Right ventricle myocardium inferior (tissue), 1 donor: ENCODE measurements at places on chromosomes 5 and 9.

GRCh38 chr9:132197315-132197714, 35.5 kb downstream of the NTNG2 start:
- no peak for DNase-seq

GRCh38 chr9:126927419-126927818, 12.8 kb downstream of the RALGPS1 start:
- DNase-seq: no peak

DNA sequence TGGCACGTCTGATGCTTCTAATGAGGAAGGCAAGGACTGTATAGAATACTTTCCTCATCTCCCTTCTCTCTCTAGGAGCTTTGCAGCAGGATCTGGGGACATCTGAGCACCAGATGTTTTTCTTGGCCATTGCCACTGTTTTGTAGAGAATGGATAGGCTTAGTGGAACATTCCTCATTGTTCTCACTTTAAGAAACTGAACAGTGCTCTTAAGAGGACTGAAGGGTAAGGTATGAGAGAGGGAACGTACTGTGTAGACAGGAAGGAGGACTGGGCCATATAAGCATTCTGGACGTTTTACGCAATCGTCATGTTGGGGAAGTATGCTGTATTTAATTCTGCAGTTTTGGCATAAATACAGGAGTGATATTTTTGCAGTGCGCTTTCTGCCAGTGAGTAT, 70.6 kb downstream of the SMARCA2 start:
- DNase-seq: no peak

GRCh38 chr5:44932922-44933585, 124.3 kb downstream of the MRPS30 start:
- DNase-seq: no peak

DNA sequence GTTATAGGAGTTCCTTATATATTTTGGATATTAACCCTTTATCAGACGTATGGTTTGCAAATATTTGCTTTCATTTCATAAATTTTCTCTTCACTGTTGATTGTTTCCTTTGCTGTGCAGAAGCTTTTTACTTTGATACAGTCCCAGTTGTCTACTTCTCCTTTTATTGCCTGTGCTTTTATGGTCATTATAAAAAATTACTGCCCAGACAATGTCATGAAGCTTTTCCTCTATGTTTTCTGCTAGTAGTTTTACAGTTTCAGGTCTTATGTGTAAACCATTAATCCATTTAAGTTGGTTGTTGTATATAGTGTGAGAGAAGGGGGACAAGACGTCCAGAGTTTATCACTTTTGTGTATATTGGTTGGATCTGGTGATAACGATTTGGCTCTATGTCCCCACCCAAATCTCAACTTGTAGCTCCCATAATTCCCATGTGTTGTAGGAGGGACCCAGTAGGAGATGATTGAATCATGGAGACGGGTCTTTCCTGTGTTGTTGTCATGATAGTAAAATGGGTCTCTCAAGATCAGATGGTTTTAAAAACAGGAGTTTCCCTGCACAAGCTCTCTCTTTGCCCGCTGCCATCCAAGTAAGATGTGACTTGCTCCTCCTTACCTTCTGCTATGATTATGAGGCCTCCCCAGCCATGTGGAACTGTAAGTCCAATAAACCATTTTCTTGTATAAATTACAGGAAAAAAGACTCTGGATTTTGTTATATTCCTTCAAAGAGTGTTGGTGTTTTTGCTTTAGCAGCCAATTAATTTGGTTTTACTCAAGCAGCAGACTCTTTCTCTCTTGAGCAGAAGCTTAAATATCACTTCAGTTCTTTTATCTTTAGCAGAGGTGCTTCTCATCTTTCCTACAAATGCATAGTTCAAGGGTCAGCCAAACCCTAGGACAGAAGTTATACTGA, 13.7 kb downstream of the F2R start:
- DNase-seq: no peak

GRCh38 chr5:134571693-134572405, 46.4 kb downstream of the JADE2 start:
- no peak for DNase-seq

GRCh38 chr5:50807661-50808060, 141.2 kb downstream of the PARP8 start:
- DNase-seq: no peak

- no peak for DNase-seq
Measured at GRCh38 chr5:61280205-61280604, 51.9 kb upstream of the ZSWIM6 start.

GRCh38 chr5:59416451-59416850, 477.1 kb downstream of the PDE4D start:
- no peak for DNase-seq

DNA sequence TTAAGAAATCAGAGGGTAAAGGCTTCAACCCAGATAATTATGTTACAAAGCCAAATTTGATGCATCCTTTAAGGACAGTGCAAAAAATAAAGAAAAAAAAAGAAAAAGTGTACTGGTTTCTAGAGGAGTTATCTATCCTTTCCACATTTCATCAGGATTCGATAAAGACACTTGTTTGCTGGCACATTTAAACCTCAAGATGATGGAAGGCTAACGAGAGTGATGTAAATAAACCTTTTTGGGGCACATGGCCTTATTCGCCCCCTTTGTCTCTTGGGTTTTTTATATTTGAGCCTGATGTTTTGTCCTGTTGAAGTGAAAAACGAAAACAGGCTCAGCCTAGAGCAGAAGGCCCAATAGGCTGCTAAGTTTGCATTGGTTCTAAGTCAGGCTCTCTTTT, 416.5 kb downstream of the TAF11L14 start:
- no peak for DNase-seq

DNA sequence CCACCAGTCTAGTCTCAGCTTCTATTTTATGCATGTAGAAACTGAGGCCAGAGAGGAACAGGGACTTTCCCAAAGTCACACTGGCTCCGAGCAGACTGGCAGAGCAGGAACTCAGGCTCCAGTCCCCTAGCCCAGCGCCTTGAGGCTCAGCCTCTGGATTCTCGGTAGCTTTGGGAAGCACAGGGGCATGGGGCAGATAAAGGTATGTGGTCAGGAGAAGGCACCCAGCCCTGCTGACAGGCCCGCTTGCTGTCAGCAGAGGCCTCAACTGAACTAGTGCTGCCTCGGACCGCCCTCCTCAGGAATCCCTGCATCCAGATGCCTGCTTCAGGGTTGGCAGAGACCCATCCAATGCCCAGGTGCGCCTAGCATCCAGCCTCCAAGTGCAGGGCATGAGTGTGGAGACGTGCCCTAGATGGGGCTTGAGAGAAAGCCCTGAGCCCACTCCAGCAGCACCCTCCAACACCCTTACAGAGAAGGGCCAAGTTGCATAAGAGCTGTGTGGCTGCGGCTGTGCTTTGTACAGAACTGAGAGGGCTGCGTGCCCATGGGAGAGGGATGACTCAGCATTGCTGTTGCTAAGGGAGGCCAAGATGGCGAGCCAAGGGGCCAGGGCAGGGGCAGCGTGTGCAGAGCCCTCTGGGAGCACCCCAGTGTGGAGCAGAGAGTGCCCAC, 168.6 kb downstream of the MACROH2A1 start:
- DNase-seq: peak; percentile 81

GRCh38 chr5:141669520-141669919, 12.5 kb downstream of the ARAP3 start:
- DNase-seq: no peak

GRCh38 chr5:150112201-150113046, 26.1 kb upstream of the CSF1R start:
- no peak for DNase-seq

DNA sequence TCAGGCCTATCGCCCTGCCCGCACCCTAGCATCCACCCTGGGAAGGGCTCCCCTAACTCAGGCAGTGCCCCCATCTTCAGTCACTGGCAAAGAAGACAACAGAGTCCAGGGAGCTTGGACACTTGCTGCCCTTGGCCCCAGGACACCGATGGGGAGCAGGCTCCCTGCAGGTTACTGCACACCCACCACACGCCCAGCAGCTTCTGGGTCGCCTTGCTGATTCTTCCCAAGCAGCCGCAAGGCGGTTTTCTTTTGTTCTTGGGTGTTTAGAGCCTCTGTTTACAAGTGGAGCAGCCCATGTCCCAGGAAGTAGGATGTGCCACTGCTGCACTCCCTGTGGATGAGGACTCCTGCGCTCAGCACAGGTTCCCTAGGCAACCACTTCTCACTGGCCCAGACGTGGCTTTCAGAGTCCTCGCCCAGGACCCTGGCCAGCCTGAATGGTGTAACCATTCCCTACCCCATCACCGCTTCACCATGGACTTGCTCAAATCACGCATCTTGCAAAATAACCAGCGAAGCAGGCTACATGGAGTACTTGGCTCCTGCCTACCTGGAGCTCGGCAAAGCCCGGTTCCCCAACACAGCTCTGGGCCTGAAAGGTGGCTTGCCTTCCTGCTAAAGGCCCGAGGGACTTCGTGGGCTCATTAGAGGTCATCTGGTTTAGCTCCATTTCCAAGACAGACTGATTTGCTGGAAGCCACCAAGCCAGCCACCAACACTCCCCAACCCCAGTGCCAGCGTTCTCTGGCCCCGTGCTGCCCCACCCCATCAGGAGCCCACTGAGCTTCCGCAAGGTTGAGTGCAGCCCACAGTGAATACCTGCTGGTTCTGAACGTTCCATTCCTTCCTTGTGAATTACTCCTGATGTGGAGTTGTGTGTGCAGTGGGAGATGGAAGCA, 60.0 kb downstream of the PSMB7 start:
- DNase-seq: no peak
